ENCODE measurements at places on chromosomes 2 and 18. TPM values are rescaled to one million over a fixed set of nuclear protein-coding genes. Genes with fewer than 3 reads are reported as not detected.

SERPINB5 gene
- total RNA-seq: 0.14 TPM

IKZF2 gene
- 5.1 TPM for total RNA-seq

MYO7B gene
- total RNA-seq: not detected

CHRNA1 gene
- 0.14 TPM for total RNA-seq

CD8B2 gene
- not detected for total RNA-seq

SPHKAP gene
- under 0.01 TPM for total RNA-seq

IL1RN gene
- 0.71 TPM for total RNA-seq

PRKRA gene
- total RNA-seq: 43.5 TPM

SERPINB12 gene
- not detected for total RNA-seq
